ENCODE measurements at places on chromosomes 1 and 21.

- no peak for DNase-seq
Measured at GRCh38 chr1:3319874-3320245, 134.6 kb upstream of the ARHGEF16 start.

- DNase-seq, result no peak
Measured at GRCh38 chr1:35506960-35507912, 50.0 kb downstream of the KIAA0319L start.

GRCh38 chr1:33045814-33046213 lies 9.1 kb upstream of the AK2 start:
- DNase-seq, result no peak

DNA sequence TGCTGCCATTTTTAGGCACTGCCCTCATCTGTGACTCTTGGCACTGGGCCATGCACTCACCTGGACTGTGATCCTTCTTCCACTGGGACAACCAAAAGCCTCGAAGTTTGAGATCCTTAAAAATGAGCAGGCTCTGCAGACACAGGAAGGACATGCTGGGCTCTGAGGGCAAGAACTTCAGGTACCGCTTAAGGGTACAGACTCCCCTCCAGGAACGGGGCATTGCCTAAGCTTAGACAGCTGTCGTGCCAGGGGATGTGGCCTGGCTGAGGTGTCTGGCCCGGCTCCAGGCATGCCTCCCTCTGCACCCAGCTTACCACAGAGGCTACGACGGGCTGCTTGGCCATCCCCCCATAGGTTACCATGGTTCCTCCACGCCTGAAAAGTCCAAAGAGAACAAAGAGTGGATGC lies 14.2 kb upstream of the SRSF4 start:
- peak; percentile 2 for DNase-seq

- DNase-seq, result no peak
Measured at GRCh38 chr21:32772281-32773047, 909 bp upstream of the PAXBP1 start.

DNA sequence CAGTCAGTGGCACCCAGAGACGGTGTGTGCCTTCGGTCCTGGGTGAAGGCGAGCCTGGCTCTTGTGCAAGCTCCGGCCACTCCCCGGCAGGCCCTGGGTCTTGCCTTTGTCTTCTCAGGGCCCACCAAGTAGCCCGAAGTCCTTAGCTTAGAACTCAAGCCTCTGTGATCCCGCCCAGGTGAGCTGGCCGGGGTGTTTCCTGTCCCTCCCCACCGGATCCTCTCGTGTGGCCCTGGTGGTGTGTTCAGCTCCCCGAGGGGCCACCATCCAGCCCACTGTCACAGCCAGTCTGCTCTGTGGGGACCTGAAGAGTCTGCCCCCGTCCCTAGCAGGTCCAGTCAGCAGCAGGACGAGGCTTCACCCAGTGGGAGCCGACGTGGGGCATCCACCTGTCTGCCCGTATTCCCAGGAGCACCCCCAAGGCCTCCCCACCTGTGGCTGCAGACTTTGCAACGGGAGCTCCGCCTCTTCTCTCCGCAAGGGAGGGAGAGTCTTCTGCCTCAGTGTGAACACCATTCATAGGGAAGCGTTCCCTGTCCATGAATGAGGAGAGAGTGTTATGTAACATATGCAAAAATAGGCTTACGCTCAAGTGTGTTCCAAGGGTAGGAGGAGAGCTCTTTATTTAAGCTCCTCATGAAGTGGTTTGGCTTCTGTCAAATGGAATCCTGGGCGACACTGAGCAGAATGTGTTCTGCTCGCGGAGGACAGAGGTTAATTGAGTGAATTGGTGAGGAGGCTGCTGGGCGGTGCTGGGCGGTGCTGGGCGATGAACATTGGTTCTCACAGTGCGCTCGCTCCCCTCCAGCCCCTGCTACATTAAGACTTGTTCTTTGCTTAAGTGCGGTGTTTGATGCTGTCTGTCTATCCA lies 108.9 kb downstream of the CRYAA start:
- DNase-seq, result no peak

- no peak for DNase-seq
Measured at GRCh38 chr1:76856104-76856503, 11.2 kb upstream of the ST6GALNAC5 start.

- DNase-seq, result no peak
Measured at GRCh38 chr1:234990874-234991801, 137.5 kb downstream of the TOMM20 start.

- no peak for DNase-seq
Measured at GRCh38 chr1:19616489-19616888, 27.6 kb upstream of the NBL1 start.

- DNase-seq, result no peak
Measured at GRCh38 chr1:228334954-228335353, 71.7 kb downstream of the TRIM11 start.

- no peak for DNase-seq
Measured at GRCh38 chr1:97094247-97094972, 372.8 kb downstream of the PTBP2 start.

DNA sequence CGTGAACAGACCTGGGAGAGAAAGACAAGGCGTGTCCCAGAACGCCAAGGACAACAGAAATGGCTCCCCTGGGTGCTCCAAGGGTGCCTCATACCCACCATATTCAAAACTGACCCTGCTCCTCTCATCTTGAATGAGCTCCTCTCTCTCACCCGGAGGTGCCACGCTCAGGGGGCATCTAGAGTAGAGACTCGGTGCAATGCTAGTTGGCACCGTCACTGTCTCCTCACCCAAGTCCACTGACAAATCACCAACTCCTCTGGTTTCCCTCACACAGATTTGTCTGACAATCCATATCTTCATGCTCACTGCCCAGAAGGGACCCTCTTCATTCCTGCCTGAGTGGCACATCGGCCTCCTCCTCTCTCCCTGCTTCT lies 5.0 kb downstream of the TMEM125 start:
- DNase-seq, result no peak

DNA sequence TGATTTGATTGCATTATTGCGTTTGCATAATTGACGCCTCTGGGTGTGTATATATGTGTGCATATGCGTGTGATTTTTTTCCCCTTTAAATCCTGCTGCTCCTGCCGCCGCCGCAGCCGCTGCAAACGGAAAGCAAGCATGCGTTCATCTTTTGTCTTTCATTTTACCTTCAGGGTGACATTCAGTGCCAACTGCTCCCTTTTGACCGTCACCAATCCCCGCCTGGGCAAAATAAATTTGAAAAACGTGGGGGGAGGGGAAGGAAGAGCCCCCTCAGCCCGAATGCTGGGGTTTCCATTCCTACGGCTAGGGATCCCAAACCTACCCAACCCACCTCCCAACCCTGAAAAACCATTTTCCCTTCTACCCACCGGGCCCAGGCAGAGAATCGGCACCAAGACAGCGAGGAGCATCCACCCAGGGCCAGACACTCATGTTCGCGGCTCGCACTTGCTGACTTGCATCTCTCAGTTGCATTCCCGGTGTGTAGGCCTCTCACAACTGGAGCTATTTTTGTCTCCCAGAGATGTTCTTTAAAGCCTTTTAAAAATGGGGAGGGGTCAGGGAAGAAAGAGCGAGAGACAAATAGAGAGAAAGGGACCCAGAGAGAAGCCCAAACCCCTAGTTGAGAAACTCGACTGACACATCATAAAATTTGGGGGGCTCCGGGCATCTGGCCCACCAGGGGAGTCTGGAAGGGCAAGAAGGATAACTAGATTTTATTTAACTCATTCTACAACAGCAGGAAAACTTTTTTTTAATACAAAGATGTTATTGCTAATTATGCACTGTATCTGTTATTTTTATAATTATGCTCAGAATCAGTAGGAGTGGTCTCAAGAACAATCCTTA lies 367.1 kb upstream of the ESRRG start:
- DNase-seq, result peak; percentile 53

- no peak for DNase-seq
Measured at GRCh38 chr1:78176448-78176847, 130.7 kb downstream of the GIPC2 start.

DNA sequence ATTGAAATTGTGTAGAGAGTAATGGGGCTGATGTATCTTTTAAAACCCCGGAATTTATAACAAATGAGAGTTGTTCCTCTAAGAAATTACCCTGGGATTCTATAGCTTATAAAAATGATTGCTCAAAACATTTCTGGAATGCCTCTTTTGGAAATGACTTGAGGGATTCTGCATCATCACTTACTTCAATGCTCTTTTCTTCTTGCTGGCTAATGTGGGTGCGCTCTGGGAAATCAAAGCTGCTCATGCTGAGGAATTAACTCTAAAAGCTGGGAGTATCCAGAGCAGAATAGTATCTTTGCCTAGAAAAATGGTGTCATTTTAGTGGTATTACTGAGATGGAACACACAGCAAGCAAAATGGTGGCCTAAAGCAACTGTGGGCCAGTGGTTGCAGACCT lies 23.0 kb upstream of the TBX15 start:
- DNase-seq, result no peak

- no peak for DNase-seq
Measured at GRCh38 chr1:108877348-108878159, 769 bp downstream of the GPSM2 start.
